ENCODE measurements at places on chromosomes 13 and 19.

DNA sequence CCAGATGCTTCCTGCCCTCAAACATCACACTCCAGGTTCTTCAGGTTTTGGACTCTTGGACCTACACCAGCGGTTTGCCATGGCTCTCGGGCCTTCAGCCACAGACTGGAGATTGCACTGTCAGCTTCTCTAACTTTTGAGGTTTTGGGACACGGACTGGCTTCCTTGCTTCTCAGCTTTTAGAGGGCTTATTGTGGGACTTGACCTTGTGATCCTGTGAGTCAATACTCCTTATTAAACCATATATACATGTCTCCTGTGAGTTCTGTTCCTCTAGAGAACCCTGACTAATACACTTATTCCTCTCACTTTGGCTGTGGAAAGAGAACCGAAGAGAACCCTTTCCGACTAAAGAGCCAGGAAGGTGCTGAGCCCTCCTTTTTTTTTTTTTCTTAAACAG is 53.6 kb downstream of the LMO7 start:
- DNase-seq: no peak

GRCh38 chr19:18465214-18465963 is 27.5 kb upstream of the ISYNA1 start:
- no peak for DNase-seq

DNA sequence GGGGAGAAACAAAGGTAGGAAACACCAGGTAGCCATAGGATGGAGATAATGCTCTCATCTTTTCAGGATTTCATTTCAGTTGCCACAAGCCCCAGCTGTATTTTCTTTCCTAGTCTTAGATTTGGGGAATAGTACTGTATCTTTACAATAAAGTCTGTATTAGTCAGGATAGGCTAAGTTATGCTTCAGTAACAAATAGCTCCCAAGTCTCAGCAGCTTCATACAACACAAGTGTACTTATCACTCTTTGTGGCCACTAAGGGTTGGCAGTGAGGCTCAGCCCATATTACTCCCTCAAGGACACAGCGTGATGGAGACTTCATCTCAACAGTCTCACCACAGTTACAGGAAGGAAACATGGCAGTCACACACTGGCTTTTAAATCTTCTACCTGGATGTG is 61.4 kb downstream of the STARD13 start:
- DNase-seq: no peak

DNA sequence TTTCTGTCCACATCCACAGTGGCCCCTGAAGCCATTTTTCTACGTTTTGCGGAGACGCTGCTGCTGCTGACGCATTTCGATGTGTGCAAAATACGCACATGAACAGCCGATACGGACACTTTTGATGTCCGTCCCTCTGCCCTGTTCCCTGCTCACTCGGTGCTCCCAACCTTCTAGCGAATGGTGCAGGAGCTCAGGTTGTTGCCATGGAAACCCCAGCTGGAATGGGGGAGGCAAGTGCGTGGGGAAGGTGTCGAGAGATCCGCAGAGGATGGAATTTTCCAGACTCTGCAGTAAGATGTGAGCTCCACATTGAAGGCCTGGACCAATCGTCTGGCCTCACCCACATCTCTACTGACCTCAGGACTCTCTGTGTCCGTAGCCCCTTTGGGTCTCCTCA is 109.2 kb upstream of the USP29 start:
- no peak for DNase-seq

- DNase-seq: no peak
These were observed 32.1 kb upstream of the FARP1 start for GRCh38 chr13:98110749-98111148.

- DNase-seq: no peak
These were observed 266.2 kb upstream of the SOX21 start for GRCh38 chr13:94978516-94978915.

DNA sequence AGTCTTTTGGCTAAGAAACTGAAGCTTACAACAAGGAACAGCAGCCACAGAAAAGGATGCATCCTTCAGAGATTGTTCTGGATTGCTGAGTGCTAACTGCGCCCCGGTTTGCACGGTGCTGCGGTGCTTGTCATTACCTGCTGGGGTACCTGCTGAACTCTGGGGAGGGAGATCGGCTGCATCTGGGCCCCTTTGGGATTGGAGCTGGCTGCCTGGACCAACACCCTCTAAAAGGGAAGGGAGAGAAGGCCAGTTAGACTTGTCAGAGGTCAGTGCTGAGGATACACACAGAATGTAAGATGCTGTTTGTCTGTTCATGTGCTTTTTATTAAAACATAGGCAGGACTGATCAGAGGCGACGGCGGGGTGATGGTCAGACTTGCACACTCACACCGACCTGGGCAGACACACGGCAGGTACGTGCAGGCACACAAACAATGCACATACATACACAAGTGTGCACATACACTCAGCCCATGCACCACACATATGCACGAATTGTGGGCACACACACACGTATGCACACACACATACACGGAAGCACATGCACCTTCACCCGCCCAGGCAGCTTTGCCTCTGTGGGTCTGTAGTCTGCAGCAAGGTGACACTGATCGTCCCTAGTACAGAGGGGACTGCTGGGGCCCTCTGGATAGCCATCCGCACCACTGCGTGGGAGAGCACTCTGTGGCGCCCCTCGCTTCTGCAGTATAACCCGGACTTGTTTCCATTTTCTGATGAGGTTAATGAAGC is 66.1 kb downstream of the RFX2 start:
- no peak for DNase-seq

DNA sequence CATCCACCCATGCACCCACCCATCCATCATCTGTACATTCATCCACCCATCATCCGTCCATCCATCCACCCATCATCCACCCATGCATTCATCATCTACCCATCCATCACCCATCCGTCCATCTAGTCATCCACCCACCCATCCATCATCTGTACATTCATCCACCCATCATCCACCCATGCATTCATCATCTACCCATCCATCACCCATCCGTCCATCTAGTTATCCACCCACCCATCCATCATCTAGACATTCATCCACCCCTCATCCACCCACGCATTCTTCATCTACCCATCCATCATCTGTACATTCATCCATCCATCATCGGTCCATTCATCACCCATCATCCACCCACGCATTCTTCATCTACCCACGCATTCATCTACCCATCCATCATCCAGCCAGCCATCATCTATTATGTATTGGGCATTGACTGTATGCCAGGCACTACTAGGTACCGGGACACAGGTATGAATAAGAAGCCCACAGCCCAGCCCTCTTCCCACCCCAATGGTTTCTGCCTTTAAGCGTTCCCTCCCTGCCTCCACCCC is 16.7 kb upstream of the GALP start:
- no peak for DNase-seq

DNA sequence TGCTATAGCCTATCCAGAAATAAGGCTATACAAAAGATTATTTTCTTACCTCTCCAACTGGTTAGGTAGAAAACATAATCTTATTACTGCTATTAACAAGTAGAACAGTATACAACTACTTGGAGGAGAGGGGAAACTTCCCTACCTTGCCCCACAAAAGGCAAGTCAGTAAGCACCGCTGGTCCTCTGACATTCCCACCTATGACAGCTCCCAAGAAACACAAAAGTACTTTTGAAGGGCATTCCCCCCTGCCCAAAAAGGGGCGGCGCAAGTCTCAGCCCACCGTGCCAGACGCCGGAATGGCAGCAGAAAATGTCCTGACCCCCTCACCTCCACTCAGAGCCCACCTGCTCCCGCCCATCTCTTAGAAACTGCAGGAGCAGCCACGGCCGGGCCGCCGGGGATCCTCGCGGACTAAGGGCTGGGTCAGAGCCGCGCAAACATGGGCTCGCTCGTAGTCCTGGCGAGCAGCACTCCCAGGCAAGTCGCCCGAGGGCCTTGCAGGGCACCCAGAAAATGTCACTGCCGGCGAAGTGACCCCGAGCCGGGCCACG is 437 bp downstream of the SUCLA2 start:
- no peak for DNase-seq

DNA sequence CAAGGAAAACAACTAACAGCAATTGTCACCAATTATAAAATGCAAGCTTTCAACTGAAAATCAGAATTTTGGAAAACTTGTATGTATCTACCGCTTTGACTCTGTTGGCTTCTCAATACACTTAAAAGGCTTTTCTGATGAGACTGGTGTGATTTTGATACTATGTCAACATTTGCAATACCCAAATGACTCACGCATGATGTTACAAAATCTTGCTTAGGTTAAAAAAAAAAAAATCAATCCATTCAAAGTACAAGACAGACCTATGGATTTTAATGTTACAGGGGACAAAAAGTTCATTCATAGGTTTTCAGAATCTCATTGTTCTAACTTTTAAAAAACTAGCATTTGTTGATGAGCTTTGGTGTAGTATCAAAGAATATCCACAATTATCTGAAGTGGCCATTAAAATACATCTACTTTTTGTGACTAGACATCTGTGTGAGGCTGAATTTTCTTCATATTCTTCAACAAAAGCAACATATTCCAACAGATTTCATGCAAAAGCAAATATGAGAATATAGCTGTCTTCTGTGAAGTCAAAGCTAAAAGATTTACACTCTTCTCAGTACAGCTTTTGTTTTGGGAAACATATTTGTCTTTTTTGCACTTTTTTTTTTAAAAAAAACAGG is 10.7 kb downstream of the ELF1 start:
- peak; percentile 42 for DNase-seq

GRCh38 chr19:18951721-18952281 is 10.8 kb upstream of the HOMER3 start:
- DNase-seq: no peak

DNA sequence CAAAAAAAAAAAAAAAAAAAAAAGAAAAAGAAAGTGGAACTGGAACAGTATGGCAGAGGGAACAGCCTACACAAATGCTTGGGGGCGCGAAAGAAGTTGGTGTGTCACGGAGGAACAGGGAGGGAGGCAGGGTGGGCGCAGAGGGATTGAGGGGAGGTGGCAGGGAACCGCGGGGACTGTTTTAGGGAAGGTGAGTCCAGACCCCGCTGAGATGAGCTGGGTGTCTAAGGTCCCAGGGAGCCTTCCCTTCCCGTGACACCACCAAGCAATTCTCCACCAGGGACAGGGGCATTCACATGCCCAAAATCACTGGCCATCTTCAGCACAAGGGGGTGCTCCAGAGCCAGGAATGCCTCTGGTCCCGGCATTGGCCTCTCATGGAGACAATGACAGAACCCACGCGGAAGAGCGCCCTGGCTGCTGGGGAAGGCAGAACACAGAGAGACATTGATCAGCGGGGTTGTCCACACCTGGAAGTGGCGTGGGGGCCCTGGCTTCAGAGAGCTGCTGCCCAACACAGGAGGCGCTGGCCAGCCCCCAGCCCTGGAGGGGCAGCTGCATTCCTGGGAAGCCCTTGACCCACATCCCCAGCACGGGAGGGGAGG is 6.9 kb downstream of the PEAK3 start:
- no peak for DNase-seq

GRCh38 chr13:46560778-46561177 is 7.8 kb downstream of the LRCH1 start:
- DNase-seq: no peak

- DNase-seq: no peak
These were observed 413.9 kb downstream of the KLF12 start for GRCh38 chr13:73720216-73720840.

DNA sequence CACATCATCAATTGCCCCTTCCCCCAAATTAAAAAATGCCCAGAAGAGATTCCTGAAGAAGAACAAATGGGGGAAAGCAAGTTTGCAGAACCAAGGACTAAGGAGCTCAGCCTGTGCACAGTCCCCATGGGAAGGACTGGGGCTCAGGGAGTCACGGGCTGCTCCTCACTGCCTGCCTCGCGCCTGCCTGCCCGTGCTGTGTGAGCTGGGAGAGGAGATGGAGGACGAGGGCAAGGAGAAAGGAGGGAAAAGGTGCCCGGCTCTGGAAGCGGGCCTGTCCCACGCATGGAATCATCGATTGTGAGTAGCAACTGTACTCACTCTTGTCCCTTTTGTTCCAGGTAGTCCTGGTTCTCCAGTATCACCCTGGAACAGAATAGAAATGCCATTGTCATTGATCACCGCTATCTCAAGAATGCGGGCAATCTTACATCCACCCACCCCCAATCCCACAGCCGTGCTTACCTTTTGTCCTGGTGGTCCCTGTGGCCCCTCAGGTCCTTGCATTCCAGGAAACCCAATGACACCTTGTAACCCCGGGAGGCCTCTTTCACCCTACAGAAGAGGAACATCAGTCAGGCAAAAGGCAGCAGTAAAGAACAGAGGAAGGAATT is 93.4 kb downstream of the COL4A1 start:
- no peak for DNase-seq

GRCh38 chr13:92901739-92902138 is 324.9 kb upstream of the GPC6 start:
- no peak for DNase-seq

GRCh38 chr13:33763021-33763420 is 54.9 kb upstream of the RFC3 start:
- DNase-seq: no peak

GRCh38 chr13:28047757-28048388 is 52.5 kb downstream of the FLT3 start:
- no peak for DNase-seq

GRCh38 chr13:90632184-90632583 is 715.3 kb upstream of the MIR17HG start:
- no peak for DNase-seq

GRCh38 chr19:4522291-4523002 is 4.2 kb upstream of the PLIN4 start:
- DNase-seq: no peak

GRCh38 chr19:45355402-45355801 is 14.9 kb downstream of the KLC3 start:
- DNase-seq: no peak

DNA sequence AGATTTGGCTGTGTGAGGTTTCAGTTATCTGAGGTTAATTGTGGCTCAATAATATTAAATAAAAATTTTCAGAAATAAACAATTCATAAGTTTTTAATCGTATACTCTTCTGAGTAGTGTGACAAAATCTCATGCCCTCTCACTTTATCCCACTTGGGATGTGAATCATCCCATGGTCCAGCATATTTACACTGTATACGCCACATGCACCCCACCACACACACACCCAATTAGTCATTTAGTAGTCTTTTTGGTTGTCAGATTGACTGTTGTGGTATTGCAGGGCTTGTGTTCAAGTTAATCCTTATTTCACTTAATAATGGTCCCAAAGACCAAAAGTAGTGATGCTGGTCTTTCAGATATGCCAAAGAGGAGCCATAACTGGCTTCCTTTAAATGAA is 66.4 kb upstream of the PCDH9 start:
- no peak for DNase-seq

All from CD4-positive, alpha-beta T cell treated with Interleukin-2 at 100 ng/mL for 4 hours (primary cell).